Renal pelvis (tissue), 12 donors: ENCODE measurements at places on chromosomes 3 and 15. TPM values are rescaled to one million over a fixed set of nuclear protein-coding genes. Genes with fewer than 3 reads are reported as not detected.
A peak's percentile ranks its signal among the peaks of the same experiment; 100 is the strongest.

DNA sequence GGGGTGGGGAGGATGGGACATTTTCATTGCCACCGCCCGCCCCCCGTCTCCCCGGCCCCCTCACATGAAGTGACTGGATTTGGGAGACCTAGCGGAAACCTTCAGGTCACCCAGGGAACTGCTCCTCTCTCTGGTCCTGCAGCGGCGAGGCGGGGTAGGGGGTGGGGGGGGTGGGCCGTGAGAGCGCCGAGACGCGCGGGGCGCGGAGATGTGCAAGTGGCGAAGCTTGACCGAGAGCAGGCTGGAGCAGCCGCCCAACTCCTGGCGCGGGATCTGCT lies 712 bp upstream of the MME start:
- no peak for DNase-seq

- no peak for DNase-seq
These were observed 19.2 kb upstream of the GSK3B start for GRCh38 chr3:120113128-120114116.

DNA sequence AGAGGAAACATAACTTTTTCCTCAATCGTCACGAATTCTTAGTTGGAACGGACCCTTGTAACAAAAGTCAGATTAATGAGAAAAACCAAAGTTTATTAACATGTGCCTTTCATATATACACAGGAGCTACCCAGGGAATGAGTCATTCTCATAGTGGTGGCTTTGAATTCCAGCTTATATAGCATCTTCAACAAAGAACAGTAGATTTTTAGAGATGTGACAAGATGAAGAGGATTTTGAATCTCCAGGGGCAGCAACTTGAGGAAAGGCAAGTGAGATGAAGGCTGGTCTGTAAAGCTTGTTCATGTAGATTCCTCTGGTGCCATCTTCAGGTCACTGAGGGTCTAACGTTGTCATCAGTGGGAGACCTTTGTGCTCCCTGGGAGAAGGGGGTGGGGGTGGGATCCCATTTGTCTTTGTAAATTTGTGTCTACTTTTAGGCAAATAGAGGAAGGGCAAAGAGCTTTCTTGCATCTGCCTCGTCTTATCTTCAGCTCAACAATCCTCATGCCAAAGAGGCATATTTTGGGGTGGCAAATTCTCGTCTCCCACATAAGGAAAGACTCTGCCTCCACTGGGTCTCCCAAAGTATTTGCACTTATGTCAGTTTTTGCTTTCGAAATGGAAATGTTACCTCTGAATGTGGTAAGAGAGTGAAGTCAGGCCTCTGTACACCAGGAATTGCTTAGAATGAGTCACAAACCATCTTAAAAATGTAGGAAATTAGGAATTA lies 29.5 kb downstream of the CLEC3B start:
- DNase-seq, result no peak

DNA sequence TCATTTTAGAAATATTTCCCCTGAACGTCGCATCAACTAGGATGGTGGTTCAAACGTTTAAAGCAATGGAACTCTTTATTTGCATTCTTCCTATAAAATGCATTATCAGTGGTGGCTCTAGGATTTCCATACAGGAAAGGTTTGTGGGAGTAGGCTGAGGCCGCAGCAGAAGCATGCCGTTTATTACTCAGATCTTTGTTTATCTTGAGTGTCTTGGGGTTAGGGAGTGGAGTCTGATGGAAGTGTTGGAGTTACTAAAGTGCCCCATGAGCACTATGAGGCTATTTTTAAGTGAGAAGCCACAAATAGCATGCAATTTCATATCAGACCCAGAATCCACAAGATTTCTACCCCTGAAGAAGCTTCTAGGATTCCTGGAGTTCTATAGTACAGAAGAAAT lies 26.2 kb downstream of the ATOSA start:
- DNase-seq, result no peak

DNA sequence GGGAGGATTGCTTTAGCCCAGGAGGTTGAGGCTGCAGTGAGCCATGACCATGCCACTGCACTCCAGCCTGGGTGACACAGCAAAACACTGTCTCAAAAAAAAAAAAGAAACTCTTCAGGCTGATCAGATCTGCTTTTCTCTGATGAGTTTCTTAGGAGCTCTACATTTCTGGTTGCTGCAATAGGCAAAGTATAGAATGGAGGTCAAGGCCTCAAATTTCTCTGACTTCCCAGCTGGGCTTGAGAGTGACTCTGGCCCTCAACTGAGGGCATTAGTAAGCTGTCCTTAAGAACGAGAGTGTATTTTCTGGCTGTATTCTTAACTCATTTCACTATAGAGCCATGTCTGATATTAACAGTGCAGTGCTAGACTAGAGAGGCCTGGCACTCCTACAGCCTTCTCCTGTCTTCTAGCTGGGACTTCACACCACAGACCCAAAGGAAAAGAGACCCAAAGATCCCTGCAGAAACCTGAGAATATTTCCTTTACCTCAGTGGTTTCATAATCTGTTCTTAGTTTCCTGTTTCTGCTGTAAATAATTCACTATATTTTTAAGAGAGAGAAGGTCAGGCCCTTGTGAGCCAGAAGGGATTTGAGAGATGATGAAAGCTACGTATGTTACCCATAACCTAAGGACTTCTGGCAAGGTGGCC lies 2.0 kb upstream of the NR1I2 start:
- DNase-seq, result no peak

DNA sequence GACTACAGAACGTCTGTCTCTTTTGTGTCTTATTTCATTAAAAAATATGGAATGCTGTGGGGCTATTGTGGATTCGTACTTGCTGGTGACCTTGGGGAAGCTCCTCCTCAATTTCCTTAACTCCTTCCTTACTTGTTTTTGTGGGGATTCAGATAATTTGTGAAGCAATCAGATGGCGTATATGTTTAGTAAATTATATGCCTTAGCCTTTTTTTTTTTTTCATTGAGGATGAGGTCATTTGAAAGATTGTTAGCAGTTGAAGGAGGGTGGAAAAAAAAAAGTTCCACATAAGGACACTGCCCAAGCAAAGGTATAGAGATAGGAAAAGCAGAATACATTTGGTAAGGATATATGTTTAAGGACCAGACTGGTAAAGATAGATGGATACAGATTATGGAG lies 3.3 kb downstream of the RNF13 start:
- no peak for DNase-seq

DNA sequence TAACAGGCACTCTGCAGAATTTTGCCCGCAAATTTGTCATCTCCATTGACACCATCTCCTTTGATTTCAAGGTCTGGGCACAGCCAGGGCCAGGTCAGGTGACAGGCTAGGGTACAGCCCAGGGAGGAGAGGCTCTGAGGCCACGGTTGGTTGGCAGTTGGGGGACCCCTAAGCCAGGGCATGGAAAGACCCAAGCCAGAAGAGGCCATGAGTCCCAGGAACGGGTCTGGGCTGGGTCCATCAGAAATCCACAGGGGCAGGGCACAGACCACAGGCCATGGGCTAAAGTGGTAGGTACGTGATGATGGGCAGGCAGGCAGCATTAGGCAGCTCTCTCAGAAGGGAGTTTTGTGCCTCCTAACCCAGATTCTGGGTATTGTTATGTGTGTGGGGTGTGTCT lies 45.8 kb downstream of the SEMA3G start:
- no peak for DNase-seq

- peak; percentile 35 for DNase-seq
These were observed 847 bp downstream of the WHAMM start for GRCh38 chr15:82810061-82810889.

- no peak for DNase-seq
These were observed 666.7 kb upstream of the NAALADL2 start for GRCh38 chr3:174192471-174192870.

DNA sequence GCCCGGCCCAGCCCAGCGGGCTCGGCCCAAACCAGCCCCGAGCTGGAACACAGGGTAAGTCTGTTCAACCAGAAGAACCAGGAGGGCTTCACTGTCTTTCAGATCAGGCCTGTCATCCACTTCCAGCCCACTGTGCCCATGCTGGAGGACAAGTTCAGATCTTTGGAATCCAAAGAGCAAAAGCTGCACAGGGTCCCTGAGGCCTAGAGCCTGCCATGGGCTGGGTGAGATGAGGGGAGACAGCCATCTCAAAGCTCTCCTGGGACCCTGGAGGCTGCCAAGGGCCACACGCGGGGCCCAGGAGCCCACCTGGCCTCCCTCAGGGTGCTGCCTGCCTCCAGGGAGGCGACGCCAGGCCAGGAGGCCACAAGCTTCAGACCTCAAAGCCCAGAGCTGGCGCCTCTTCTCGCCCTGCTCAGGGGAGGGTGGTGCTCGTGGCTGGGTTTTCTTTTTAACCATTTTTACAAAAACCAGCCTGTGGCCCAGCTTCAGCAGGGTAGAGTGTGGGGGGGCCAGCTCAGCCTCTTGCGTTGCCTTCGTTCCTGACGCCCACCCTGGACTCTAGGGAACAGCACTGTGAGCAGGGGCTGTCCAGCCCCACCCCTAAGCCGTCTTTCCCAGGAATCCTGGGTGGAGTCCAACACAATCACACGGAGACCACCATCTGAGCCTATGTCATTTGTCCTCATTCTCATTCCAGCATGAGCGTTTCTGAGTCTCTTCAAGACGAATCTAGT lies 107.0 kb downstream of the ETFA start:
- no peak for DNase-seq

GRCh38 chr15:67108122-67108961 lies 42.9 kb downstream of the SMAD3 start:
- DNase-seq, result no peak

DNA sequence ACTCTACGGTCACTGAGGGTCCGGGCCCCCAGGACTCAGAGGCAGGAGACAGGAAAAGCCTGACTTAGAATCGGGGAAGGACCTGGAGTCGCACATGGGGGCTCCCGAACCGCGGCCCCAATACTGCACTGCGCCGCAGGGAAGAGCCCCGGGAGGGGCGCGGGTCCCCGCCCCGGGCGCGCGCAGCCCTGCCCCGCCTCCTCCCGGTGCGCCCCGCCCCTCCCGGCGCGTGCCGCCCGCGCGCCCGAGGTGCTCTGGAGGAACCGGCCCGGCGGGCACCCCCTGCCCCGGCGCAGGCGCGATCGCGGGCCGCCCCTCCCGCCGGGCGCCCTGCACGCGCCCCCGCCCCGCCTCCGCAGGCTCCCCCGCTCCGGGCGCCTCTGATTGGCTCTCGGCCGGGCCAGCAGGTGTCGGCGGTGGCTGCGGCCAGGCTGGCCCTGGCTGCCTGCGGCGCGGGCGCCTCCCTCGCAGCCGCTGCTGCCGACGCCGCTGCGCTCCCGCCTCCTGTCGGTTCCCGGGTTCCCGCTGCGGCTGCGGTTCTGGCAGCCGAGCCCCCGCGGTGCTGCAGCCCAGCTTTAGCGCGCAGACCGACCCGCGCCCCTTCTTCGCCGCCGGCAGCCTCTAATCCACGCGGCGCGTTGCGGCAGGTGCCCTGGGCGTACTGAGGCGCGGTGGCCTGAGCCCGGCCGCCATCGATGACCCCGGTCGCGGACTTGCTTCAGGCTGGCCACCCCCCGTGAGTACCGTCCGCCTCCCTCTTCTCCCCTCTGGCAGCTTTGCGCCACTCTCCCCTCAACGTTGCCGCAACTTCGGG lies at the start of gene MYRIP:
MYRIP (plus strand) TSS at position 429 of the 814 bp plus-strand sequence. CDS start 91,208 bp downstream, outside the sequence.
- peak; percentile 62 for DNase-seq

- no peak for DNase-seq
These were observed 316.8 kb upstream of the CTDSPL start for GRCh38 chr3:37544869-37545352.

- no peak for DNase-seq
These were observed 24.7 kb upstream of the ZBED2 start for GRCh38 chr3:111619833-111620232.

GRCh38 chr3:126402666-126403302 lies 8.1 kb downstream of the CFAP100 start:
- DNase-seq, result no peak

DNA sequence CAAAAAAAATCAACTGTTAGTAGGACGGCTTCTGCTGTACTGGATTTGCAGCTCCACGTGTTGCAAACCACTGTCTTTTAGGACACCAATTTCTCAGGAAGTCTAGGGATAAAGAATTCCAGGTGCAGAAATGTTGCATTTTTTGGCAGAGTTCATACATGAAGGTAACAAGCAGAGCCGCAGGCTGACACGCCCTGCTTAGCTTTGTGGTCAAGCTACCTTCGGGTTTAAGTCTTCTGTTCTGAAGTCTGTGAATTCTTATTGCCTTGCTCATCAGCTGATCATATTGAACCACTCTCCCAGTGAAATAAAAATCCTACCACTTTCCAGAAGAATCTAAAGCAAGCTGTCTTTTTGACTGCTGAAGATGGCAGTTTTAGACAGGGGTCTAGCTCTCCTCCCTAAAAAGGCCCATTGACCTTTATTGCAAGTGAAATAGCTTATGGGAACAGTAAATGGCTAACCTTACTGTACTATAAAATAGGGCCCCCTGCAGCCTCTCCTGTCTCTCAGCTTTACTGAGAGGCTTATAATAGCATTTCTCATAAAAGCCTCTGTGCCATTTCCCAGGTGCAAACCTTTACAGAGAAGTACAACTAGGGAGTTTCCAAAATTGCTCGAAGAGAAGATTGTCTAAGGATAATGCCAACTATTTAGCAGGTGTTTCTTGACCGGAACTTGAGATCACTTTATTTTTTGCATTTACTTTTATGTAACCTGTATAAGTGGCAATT lies 262.2 kb upstream of the IL12A start:
- DNase-seq, result no peak

DNA sequence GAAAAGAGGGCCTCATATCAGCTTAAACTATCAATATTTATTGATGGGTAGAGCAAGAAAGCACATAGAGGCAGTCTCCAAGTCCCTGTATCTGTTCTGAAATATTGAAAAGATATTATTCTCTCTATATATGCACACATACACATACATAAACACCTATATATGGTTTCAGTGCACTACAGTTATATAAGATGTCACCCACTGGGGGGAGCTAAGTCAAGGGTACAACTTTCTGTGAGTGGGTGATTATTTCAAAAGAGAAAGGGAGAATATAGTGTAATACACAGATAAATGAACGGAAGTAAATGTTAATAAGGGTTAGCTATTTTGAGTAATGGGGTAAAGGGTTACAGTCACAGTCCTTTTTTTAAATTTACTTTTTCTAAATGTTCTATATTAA lies 8.8 kb downstream of the SNTN start:
- no peak for DNase-seq

GRCh38 chr15:40906991-40907802 lies 12.9 kb downstream of the VPS18 start:
- DNase-seq, result no peak

DNA sequence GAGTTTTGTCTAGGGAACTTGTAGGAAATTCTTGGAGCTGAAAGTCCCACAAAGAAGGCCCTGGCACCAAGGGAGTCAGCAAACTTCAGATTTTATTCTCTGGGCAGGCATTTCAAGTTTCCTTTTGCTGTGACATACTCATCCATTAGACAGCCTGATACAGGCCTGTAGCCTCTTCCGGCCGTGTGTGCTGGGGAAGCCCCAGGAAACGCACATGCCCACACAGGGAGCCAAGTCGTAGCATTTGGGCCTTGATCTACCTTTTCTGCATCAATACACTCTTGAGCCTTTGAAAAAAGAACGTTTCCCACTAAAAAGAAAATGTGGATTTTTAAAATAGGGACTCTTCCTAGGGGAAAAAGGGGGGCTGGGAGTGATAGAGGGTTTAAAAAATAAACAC lies 15.0 kb downstream of the TIGIT start:
- no peak for DNase-seq

- DNase-seq, result no peak
These were observed 112.2 kb upstream of the FLNB start for GRCh38 chr3:57896031-57896430.

Gene MKRN2OS
- polyA plus RNA-seq, result 2.6 TPM

Gene RBPMS2
- 11.1 TPM for polyA plus RNA-seq

Gene CDHR4
- not detected for polyA plus RNA-seq

Gene LIPH
- 1.3 TPM for polyA plus RNA-seq

Gene GOLGA8H
- 2.1 TPM for polyA plus RNA-seq

Gene NSMCE3
- polyA plus RNA-seq, result 9.9 TPM

Gene GRIP2
- 1.5 TPM for polyA plus RNA-seq
